ENCODE measurements at places on chromosomes 1 and 21.

GRCh38 chr21:25934771-25935224 lies 200.0 kb downstream of the GABPA start:
- DNase-seq = no peak

DNA sequence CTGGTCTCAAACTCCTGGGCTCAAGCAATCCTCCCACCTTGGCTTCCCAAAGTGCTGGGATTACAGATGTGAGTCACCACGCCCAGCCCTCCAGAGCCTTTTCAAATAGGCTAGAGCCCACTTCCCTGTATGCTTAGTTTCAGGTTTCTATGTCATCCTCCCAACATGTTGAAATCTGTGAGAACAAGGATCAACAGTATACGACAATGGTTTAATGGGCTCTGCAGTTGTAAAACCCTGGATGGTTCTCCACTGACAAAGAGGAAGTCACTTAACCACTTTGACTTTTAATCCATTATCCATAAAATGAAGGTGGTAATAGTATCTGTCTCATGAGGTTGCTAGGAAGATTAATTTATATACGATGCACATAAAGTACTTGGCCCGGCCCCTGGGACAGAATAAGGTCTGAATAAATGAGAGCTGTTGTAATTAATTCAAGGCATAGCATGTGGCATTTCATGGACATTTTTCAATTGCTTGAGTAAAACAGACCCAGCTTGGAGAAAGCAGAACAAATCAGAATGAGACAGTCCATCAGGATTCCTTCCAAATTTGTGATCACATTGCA lies 113.9 kb upstream of the ZNF648 start:
- no peak for DNase-seq

DNA sequence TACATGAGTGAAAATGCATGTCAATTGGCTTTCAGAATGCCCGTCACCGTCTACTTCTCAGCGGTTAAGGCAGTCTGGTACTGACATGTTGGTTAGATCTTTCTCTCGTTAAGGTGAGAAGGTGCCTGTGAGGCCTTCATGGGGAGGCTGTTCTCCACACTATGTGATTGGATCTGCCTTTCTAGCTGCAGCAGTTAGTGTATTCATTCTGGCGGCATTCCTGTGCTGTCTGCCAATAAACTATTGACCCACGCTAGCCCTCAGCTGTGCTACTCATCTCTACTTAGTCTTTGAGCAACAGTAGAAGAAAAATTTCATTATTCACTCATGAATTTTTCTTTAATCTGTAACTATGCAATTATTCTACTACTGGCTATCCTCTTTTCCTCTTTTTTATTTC lies 32.0 kb downstream of the CCSAP start:
- DNase-seq = no peak

DNA sequence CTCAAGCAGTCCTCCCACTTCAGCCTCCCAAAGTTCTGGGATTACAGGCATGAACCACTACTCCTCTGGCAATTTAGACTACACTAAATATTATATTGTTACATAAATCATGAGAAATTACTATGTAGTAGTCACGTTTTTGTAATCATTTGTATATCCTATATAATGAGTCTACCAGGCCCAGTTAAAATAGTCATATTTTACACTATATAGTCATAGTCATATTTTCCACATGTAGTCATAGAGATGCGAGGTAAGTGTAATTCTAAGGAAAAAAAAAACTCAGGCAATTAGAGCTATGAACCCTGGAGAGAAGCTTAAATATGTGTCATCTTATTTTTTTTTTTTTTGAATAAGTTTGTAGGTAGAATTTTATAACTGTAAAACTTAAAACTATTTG lies 90.0 kb downstream of the FNBP1L start:
- no peak for DNase-seq

- DNase-seq = peak; percentile 95
Observed at GRCh38 chr1:31182352-31182751, 57.3 kb downstream of the NKAIN1 start.

GRCh38 chr1:153946622-153947241 lies at the start of gene DENND4B:
DENND4B (minus strand) TSS chr1:153946718; CDS start chr1:153944374, 2,344 bp downstream.
- peak; percentile 100 for DNase-seq

GRCh38 chr1:180482425-180483275 lies 19.7 kb downstream of the ACBD6 start:
- DNase-seq = no peak

DNA sequence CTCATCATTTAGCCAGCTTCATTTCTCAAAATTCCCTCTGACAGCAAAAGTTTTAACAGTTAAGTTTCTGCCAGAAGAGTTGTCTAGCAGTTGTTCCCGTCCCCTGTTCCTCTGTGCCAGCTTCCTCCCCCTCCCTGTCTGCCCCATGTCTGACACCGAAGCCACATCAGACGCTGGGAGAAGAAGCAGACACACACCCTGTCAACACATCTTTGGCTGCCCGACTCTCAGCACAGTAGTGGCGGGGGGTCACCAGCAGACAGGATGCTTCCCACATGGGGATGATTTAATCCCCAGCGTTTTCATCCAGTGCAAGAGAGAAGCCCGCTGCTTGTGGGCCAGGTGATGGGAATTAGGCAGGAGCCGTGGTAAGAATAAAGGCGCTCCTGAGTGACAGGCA lies 379.4 kb upstream of the RUNX1 start:
- DNase-seq = no peak

GRCh38 chr1:220730486-220730885 lies 17.6 kb upstream of the MTARC2 start:
- no peak for DNase-seq

- no peak for DNase-seq
Observed at GRCh38 chr1:219119839-219120238, 53.8 kb upstream of the LYPLAL1 start.

- no peak for DNase-seq
Observed at GRCh38 chr21:42081138-42081537, 10.0 kb downstream of the UMODL1 start.

GRCh38 chr1:117828201-117828600 lies 101.2 kb downstream of the GDAP2 start:
- DNase-seq = no peak

DNA sequence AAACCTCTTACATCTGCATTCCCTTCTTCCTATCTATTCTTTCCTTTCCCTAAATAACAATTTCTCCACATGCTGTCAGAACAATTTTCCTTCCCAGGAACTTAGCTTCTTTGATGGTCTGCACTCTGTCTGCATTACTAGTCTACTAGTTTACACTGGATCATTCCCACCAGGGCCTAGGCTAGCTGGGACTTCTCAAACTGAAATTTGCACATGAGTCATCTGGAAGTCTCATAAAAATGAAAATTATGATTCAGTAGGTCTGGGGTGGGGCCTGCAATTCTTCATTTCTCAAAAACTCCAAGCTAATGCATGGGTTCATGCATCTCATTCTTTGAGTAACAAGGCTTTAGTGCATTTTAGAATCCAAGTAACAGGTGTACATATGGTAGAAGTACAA lies 74.2 kb downstream of the GABPA start:
- DNase-seq = no peak

GRCh38 chr1:173392895-173393658 lies 84.1 kb upstream of the PRDX6 start:
- no peak for DNase-seq

- DNase-seq = no peak
Observed at GRCh38 chr1:7106442-7107108, 321.3 kb downstream of the CAMTA1 start.

GRCh38 chr1:78047631-78048030 lies 1.9 kb downstream of the GIPC2 start:
- no peak for DNase-seq

DNA sequence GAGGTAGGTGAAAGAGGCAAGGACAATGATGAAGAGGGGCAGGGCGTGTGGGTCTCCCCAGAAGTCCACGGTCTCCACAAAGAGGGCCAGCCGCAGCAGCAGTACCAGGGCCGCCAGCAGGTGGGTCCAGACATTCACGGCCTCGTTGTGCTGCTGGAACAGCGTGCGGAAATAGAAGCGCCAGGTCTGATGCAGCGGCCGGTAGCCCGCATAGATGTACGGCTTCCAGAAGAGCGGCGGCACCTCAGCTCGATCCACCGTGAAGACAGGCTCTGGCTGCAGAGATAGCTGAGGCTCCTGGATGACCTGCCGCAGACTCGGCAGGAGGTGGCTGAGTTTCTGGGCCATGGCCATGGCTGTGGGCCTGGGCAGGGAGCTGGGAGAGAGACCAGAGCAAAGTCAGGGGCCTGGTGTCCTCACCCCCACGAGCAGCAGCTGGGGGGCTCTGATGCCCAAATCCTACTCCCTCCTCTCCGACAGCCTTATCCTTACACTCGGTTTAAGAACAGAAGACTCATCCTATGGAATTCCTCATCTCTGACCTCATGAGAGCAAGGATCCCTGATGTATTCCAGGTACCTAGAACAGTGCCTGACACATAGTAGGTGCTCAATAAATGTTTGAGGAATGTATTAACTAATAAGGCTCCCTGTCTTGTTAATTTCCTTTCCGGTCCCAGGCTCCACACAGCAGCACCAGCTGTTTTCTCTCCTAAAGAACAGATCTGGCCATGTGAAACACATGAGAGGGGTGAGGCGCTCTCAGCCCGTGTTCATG lies 4.4 kb upstream of the AUNIP start:
- peak; percentile 53 for DNase-seq

DNA sequence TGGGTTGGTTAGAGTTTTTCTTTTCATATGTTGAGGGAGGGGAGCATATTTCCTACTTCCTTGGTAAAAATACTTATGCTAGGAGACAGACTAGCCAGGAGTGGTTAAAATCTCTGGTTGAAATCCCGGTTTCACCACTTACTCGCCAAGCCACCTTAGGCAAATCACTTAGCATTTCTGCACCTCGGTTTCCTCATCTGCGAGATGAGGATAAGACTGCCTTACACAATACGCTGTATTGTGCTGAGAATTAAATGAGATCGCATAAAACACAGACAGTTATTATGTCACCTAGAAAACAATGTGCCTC lies 1.4 kb downstream of the IFFO2 start:
- DNase-seq = no peak

DNA sequence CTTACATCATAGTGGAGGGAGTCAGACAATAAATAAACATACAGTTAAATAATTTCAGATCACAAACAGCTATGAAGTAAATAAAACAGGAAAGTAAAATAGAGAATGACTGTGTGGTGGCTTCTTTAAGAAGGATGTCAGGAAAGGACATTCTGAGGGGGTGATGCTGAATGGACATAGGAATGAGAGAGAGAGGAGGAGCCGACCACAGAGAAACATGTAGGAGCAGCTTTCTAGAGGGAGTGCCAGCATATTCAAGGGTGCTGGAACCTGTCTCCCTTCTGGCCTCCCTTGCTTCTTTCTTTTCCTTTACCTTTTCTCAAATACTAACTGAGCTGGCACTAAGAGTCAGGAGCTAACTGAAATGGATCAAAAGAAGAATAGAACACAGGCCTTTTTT lies 20.5 kb upstream of the BCL10 start:
- no peak for DNase-seq

GRCh38 chr1:37035796-37036666 lies 1.7 kb upstream of the GRIK3 start:
- DNase-seq = peak; percentile 85

GRCh38 chr21:15275615-15276235 lies 210.9 kb upstream of the NRIP1 start:
- DNase-seq = no peak

- peak; percentile 82 for DNase-seq
Observed at GRCh38 chr1:109240158-109241152, 8.9 kb upstream of the CELSR2 start.

DNA sequence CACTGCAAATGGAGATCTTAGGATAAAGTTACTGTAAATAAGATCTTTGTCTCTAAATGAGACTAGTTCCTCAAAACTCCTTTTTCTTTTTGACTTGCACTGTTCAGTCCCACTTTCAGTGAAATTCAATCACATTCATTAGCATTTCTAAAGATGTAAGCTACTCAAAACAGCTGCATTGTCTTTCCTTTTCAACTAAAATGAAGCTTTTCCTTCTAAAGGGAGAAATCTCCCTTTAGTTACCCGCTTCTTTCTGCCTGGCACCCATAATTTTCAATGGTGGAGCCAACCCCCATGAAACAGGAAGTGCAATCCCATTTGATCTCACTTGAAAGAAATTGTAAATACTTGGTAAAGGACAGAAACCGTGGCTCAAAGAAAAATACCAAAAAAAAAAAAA lies 387.4 kb upstream of the PKN2 start:
- no peak for DNase-seq

GRCh38 chr1:168442931-168443330 lies 100.9 kb downstream of the XCL2 start:
- no peak for DNase-seq

DNA sequence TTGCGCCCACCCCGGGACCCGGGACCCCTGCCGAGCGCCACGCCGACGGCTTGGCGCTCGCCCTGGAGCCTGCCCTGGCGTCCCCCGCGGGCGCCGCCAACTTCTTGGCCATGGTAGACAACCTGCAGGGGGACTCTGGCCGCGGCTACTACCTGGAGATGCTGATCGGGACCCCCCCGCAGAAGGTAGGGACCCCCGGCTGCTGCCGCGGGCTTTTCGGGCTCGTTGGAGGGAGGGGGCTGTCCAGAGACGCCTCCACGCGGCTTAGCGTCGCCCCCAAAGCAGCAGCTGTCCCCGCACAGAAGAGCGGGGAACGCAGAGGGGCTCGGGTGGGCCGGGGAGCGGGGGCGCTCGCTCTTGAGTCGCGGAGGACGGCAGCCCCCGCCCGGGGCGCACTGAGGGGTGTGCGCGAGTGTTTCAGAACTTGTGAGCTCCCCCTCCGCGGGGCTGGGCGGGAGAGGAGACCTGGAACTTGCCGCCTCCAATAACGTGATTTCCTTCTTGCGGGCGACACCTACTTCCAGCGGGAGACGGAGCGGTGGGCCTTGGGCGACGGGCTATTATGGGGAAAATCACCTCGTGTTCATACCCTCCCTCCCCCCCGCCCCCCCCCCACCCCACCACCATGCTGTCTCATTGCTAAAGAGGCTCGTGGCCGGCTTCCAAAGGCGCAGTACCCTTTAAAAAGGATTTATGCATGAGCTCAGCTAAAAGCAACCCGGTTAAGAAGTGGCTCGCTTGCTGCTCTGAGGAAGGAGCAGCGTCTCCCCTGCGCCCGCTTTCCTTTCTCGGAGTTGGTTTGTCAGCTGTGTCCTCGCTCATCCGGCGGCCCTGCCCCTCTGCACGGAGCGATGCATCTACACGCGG lies 664 bp downstream of the BACE2 start:
- DNase-seq = peak; percentile 79

GRCh38 chr1:231359113-231359512 lies 21.0 kb downstream of the SPRTN start:
- no peak for DNase-seq

All from H7 (cell line).